ENCODE measurements at places on chromosomes 2 and 18.

- no peak for DNase-seq
Observed at GRCh38 chr2:220937245-220937644, 634.9 kb downstream of the EPHA4 start.

GRCh38 chr18:53991805-53992204, 232.7 kb downstream of the MBD2 start:
- no peak for DNase-seq

DNA sequence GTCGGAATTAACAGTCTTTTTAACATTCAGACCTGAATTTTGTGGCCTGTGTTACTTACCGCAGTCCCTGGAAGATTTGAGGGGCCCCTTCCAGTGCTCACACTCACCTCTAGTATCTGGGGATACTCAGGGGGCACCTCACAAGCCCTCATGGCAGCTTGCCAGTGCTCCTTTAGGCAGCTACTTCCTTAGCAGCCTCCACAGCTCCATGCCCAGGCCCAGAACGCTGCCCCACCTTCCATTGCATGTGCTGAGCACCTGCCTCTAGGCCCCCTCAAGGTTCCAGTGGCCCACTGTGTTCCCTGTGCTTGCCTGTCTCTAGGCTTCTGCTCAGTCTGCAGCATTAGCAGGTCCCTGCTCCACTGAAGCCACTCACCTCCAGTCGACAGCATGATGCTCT, 30.0 kb upstream of the PLA2R1 start:
- DNase-seq: no peak

GRCh38 chr18:24482821-24483220, 22.4 kb downstream of the HRH4 start:
- no peak for DNase-seq

GRCh38 chr2:149094217-149095015, 55.9 kb downstream of the LYPD6B start:
- DNase-seq: no peak

- DNase-seq: no peak
Observed at GRCh38 chr2:15912203-15912602, 28.1 kb upstream of the MYCN start.

- DNase-seq: no peak
Observed at GRCh38 chr2:181586569-181587081, 70.3 kb downstream of the CERKL start.

DNA sequence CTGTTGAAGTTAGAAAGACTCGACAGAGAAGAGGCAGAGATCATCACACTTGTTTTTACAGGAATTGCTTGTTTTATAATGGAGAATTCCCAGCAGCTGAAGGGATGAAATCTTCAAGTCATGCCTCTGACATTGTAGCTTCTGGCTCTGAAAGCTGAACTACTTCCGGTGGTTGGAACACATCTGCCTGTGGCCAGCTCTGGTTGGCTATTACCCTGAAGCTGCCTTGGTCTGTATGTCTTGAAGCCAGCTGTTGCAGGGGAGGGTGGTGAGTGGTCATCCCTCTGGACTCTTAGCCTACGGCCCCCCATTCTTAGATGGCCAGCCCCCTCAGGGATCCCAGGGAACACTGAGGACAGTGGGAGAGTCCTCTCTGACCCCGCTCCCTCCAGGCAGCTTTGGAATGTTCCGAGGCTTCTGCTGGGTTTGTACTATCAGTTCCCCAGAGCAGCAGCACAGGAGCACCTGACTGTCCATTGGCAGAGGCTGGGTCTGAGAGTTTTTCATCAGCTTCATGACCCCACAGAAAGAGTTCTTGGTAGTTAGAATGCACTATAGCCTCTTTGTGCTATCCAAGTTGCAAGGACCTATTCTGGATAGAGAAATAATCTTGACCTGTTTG, 87.4 kb upstream of the CAPN13 start:
- DNase-seq: no peak

- DNase-seq: no peak
Observed at GRCh38 chr2:69100220-69100723, 87.3 kb downstream of the ANTXR1 start.

GRCh38 chr18:31274931-31275330, 43.0 kb upstream of the DSG1 start:
- no peak for DNase-seq

DNA sequence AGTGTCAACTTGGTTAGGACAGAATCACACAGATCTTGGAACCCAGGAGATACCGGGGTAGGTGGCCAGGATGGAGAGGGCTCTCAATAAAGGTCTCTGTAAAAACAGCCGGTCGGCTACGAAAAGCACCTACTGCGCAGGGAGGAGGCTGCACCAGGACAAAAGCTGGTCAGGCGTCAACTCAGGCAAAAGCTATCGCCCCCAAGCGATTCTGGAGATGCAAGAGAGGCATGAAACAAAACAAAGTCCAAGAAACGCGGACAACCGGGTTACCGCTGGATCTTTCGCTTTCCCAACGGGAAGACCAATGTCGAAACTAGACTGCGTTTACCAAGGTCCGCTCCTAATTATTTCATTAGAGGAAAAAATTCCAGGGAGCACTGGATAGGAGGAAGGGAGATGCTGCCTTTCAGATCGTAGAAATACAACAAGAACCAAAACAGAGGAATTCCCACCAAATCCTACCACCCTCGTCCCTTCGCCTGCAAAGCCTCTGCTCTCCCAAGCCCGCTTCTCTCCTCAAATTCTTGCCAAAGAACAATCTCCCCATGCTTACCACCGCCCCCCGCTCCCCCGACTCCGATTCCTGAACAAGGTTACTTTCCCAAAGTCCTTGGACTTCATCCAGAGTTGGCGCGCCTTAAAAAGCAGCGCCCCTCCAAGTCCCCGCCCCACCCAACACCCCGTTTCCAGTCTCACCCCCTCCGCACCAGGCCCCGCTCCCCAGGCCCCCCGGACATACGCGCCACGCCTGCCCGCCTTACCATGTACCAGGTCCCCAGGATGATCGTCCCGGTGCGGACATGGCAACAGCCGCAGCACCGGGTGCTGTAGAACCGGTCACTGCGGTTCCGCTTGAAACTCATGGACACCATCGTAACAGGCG, 539 bp downstream of the LAPTM4A start:
- DNase-seq: no peak

- DNase-seq: no peak
Observed at GRCh38 chr2:8630676-8631464, 51.0 kb upstream of the ID2 start.

DNA sequence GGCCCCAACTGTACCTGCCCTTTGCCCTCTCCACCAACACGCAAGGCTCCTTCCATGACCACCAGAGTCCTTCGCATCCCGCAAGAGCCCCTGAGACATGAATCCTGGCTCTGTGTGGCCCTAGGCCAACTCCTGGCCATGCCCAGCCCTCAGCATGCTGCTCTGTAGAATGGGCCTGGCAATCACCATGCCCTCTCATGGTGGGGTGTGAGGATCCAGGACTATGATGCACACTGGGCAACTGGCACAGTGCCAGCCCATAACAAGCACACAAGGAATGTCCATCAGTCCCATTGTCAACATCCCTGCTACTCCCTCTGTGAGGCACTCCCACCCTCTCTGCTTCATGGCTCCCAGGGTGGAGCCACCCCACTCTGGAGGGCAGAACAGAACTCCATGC, 44.7 kb downstream of the FER1L5 start:
- DNase-seq: no peak

DNA sequence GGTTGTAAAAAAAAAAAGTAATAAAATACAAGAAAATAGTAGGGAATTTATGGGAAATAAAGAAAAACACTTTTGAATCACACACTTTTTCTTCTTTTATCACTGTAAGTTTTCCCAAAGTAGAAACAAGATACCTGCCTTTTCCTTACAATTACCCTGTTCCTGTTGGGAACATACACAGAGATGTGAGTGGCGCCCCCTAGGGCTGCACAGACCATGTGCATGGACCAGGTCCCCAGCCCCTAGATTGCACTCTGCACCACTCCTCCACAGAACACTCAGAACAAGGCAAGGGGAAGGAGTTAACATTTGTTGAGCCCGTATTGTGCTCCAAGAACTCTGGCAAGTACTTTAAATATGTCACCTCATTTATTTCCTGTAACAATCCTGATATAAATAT, 118.7 kb upstream of the NRP2 start:
- no peak for DNase-seq

DNA sequence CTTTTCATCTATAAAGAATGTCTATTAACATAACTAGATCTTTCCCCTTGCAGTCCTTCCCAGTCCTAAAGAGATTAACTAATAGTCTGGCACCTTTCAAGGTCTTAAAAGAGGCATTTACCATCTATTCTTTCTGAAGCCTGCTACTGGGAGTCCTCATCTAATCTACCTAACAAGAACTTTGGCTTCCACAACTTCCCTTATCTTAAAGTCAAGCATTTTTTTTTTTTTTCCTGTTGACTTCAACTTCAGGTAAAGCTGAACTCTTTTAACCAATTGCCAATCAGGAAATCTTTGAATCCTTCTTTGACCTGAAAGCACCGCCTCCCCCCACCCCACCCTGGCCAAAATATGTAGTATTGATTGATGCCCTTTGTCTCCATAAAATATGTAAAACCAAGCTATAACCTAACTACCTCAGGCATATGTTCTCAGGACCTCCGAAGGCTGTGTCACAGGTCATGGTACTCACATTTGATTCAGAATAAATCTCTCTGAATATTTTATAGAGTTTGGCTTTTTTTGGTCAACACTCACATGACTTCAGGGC, 168.6 kb downstream of the PTPRM start:
- no peak for DNase-seq

DNA sequence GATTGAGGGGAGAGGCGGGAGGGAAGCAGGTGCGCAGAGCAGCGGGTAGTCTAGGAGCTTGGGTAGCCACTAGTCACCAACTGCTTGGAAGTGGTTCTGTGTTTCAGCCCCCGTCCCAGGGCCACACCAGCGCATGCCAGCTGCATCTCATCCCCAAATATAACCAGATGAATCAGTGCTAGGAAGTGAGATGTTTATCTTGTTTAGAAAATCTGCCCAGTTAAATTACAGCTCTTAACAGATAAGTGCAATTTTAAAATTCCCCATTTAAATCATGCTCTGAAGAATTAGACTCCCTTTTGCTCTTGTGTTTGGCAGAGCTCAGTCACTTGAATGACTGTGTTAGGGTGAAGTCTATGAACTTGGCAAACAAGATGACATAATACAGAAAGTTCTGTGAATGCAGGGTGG, 193.8 kb downstream of the SEPTIN10 start:
- DNase-seq: no peak

DNA sequence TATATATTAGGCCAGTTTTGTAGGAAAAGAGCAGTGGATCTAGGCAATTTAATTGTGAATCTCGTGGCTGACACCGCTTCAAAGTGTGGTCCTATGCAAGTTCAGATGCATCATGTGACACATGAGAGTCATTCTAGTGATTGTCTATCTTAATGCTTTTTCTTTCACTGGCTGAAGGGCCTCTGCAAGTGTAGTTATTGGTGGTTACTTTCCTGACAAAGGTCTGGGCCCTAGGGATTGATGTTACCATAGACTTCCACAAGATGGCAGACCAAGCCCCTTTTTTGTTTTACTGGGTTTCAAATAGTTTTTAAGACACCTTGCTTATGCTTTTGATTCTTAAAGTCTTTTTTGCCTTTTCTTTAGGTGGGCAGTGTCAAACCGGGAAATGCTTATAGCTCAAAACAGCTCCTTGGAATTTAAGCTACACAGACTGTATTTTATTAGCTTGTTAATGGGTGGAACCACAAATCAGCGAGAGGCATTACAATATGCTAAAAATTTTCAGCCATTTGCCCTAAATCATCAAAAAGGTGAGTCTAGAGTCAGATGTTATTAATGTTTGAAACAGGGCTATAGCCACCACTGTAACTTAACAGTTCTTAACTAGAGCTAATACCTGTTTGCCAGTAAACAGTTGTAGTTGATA, 25.9 kb downstream of the CD8A start:
- DNase-seq: no peak

DNA sequence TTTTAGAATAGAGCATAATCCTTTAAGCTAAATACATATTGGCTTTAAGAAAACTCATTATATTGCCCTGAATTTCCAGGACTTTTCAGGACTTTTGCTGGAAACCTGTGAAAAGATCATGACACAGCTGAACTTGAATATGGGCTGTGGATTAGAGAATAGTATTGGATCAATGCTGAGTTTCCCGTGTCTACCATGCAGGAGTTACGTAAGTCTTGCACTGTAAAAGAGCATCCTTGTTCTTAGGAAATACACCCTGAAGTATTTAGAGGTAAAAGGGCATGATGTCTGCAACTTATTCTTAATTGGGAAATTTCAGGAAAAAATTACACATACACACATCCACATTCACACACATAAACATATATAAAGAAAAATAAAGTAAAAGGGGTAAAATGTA, 82.1 kb downstream of the ZFP36L2 start:
- DNase-seq: no peak

DNA sequence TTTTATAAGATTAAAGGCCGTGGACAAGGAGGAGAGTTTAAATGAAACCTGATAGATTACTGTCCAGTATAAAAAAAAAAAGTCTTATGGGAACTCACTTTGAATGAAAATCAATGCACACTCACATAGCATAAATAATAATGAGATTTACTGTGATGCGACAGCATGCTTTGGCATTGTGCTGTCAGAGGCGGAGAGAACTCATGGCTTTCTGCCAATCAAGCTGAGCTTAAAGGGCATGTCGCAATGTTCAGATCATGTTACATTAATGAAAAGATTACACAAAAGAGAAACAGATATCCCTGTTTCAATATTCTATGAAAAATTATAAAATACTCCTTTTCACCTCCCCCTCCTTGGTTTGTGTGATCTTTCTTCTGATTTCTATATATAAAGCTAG, 310.8 kb downstream of the ERBB4 start:
- DNase-seq: no peak

GRCh38 chr2:32904751-32905150, 42.0 kb upstream of the LTBP1 start:
- no peak for DNase-seq

DNA sequence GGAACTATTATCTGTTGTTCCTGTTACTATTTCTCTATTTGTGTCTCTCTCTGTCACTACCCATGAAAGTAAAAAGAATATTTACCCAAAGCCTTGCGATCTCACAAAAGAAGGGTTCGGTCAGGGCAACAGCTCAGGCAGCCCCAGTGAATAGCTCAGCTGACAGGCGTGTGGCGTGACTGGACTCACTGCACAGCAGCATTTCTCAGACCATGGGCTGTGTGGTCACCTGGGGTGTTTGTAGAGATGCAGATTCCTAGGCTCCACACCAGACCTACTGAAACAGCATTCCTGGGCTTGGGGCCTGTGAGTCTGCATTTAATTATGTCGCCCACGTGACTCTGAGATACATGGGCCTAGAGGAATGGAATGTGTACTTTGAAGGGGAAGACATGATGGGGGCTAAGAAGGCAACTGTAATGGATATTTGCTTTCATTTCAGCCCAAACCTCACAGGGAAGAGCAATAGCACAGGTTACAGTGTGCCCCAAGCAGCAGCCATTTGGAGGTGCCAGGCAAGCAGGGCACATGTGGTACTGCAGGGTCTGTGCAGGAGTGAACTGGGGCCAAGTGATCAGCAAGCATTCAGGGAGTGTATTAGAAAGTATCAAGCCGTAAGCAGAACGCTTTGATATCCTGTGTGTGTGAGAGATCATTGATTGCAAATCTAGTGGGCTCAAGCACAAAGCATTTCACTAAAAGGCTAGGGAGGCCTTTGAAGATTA, 90.4 kb upstream of the RBMS1 start:
- no peak for DNase-seq
